ENCODE measurements at places on chromosomes 16 and 17.
A peak's percentile ranks its signal among the peaks of the same experiment; 100 is the strongest.

DNA sequence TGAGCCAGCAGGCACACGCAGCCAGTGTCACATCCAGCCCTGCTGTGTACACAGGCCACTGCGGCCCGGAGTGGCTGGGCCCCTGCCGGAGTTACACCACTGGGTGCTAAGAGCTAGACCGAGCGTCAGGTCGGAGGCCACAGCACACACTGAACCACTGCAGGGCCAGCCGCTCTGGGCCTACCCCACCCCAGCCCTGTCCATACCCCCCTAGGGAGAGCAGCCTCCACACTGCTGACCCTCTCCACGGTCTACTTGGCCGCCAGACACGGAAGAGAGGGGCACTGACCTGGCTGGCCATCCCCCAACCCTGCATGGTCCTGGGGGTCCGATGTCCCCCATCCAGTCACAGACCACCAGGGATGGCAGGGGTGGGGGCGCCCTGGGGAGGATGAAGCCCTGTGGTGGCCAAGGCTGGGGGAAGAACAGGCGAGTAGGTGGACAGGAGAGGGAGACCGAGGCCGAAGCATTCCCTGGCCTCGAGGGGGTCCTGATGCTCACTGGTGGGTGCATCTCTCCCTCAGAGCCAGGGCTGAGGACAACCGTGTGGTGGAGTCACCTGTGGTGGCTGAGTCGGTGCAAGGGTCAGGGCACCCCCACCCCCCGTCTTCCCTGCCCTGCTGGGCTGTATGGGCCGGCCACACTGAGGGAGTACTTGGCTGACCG lies 34.9 kb upstream of the ZC3H18 start:
- no peak for DNase-seq

DNA sequence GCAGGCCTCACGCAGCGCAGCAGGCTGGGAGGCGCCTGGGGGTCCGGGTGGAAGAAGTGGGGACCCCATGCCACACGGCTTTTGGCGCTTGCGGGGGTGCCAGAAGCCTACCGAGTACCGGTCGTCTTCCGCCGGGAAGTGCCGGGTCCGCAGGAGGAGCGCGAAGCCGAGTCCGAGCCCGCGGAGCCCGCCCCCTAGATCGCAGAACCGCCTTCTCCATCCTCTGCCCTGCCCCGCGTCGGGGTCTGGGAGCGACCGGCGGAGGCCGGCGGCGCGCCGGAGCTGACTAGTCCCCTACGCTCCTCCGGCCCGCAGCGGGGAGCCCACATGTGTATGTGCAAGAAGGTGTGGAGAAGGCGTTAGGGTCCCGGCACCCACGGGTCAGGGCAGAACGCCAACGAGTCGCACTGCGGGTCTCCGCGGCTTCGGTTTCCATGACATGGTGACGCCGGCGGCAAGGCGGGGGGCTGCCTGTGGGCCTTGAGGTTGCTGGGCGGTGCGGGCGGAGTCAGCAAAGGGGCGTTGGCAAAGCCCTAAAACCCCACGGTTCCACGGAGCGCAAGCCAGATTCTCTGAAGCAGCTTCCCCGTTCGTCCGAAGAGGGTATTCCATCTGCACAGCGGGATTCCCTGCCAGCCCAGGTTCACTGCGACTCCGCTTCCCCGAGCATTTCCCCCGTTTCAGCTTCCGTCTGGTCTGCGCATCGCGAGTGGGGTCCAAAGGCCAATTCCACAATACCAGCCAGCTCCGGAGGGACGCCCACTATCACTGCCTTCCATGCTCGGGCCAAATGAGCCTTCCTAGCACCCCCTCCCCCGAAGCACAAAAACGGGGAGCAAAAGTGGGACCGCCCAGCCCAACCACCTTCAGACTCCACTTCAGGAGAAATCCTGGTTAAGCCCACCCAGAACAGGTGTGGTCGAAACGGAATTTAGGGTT lies 2.3 kb upstream of the LHX1 start:
- DNase-seq: peak; percentile 42

- peak; percentile 35 for DNase-seq
Measured at GRCh38 chr17:3843935-3844516, 2.0 kb downstream of the NCBP3 start.

DNA sequence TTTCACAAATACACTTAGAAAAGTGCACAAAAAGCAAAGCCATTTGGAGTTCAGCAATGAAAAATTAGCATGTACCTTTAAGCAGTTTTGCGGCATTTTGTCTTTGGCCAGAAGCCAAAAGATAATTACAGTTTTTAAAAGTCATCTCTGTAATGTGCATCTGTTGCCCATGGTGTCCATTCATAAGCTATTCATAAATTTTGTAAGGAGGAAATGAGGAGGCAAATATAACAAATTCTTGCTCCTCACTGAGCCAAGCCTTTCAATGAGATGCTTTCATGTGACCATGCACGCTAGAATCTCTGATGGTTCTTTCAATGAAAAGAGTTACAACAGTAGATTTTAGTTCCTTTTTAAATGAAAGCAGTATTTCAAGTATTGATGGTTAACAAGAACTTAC lies 247.1 kb upstream of the MON1B start:
- no peak for DNase-seq

DNA sequence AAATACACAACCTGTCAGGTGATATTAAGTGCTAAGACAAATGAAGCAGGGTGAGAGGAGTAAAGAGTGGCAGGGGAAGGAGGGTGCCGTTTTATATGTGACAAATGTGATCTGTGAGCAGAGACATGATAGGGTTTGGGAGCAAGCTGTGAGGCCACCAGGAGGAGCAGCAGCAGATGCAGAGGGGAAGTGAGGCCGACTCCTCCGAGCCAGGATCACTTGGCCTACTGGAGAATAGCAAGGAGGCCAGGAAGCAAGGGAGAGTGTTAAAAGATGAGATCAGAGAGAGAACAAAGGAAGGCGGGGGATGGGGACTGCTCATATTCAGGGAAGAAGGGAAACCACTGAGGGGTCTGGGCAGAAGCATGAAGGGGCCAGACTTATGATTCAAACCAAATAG lies 129.4 kb downstream of the TANGO6 start:
- peak; percentile 53 for DNase-seq

- no peak for DNase-seq
Measured at GRCh38 chr16:83348991-83349390, 458.8 kb upstream of the HSBP1 start.

DNA sequence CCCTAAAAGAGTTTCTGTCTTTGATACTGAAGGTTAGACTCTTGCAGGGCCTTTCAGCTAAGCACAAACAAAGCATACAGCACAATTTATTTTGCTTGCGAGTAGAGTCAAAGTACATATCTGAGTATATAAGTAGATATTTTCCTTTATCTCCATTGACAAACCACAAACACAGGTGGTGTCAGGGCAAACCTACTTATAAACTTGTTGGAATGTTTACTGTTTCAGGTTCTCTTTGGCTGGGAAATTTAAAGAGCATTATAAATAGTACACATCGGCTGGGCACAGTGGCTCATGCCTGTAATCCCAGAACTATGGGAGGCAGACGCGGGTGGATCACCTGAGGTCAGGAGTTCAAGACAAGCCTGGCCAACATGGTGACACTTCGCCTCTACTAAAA lies 442.6 kb upstream of the PSMD7 start:
- no peak for DNase-seq

DNA sequence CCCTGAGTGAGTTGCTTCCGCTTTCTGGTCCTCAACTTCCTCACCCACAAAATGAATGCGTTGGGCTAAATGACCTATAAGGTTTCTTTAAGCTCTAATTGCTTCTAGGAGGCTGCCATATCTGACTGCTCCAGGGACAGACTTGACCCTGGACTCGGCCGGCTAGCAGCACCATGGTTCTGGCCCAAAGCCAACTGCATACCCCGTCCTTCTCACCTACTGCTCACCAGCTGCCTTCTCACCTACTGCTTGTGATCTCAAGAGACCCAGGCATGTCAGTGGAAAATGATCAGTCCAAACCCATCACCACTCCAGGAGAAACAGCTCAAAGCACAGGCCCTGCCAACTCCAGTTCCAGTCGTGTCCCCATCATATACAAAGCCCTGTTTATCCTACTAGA lies 124.3 kb upstream of the IRX5 start:
- DNase-seq: no peak

GRCh38 chr17:62064791-62065563 lies at the start of gene MED13:
MED13 (minus strand) TSS chr17:62065278; CDS start chr17:62065205, 73 bp downstream.
- DNase-seq: peak; percentile 21

- no peak for DNase-seq
Measured at GRCh38 chr16:57284952-57285363, 486 bp upstream of the PLLP start.

DNA sequence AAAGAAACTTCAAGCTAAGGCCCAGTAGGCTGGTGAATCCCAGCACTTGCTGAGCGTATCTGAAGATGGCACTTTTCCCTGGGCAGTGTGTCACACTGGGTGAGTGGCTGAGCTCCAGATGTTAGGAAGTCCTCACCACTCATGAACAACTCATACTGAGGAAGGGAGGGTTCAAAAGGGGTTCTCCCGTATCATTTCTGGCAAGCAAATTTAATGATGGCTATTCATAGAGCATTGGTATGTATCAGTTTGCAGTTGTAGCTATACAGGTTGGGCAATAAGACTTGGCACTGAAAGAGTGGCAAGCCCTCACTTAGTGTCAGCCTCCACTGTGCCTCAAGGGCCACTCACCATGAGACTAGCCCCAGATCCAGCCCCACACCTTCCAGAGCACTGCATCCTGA lies 10.7 kb downstream of the GFOD2 start:
- no peak for DNase-seq

DNA sequence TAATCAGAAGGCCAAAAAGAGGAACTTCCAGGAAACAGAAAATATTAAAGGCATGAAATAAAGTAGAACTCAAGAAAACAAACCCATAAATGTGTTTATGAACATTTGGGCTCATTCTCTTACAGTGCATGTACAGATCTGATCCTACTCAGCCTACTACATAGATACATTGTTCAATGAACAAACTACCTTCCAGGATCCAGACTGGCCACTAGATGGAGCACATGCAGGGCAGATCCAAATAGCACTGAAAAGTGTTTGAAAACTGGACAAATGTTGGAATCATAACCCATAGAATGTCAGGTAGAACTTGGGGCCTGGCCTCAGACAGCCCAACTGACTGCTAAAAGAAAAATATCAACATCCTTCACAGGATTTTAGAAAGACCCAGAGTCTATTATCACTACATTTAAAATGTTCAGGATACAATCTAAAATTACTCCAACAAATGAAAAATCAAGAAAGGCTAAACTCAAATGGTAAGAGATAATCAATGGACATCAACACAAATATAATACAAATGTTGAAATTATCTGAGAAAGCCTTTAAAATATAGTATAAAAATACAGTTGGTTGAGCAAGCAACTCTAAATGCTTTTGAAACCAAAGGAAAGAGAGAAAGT lies 122.4 kb upstream of the NUDT7 start:
- DNase-seq: peak; percentile 16

- DNase-seq: no peak
Measured at GRCh38 chr17:31715446-31715845, 143.6 kb downstream of the COPRS start.

DNA sequence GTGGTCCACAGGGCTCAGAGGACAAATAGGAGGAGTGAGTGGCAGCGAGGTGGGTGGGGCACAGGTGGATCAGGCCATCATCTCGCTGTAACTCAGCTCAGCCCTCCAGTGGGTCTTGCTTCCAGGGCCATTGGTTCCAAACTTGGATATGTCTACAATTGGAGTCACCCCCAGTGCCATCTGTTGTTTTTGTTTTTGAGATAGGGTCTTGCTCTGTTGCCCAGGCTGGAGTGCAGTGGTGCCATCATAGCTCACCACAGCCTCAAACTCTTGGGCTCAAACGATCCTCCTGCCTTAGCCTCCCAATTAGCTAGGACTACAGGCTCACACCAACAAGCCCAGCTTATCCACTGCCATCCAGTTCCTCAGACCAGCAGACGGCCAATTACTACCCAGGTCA lies 45.9 kb downstream of the DDX19A start:
- DNase-seq: no peak

- peak; percentile 99 for DNase-seq
Measured at GRCh38 chr16:69073181-69073702, 32.2 kb upstream of the HAS3 start.

DNA sequence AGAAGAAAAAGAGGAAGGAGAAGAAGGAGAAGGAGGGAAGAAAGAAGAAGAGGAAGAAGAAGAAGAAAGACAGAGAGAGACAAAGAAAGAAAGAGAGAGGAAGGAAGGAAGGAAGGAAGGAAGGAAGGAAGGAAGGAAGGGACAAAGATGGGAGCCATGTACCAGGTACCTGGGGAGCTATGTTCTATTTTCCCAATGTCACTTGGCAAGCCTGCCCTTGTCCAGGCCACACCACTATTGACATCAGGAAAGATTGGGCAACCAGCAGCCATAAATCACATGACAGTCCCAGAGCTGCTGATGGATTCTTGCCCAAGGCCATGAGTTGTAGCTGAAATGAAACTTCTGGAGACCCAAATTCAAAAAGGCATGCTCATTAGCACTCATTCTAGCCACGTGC lies 2.7 kb upstream of the CES1 start:
- DNase-seq: no peak
